Activated CD4-positive, alpha-beta T cell treated with anti-CD3 and anti-CD28 coated beads, Interleukin-2, amount 10 ng/mL, durations not matched to agents 24 days and 14 days (primary cell): ENCODE measurements at places on chromosomes 12 and 14. TPM values are rescaled to one million over a fixed set of nuclear protein-coding genes. Genes with fewer than 3 reads are reported as not detected.

AKAP3 gene
- 0.42 and 1.1 TPM in 2 replicates for total RNA-seq

EDDM3A gene
- not detected in 2 replicates for total RNA-seq

TAS2R14 gene
- 2.7 and 3.5 TPM in 2 replicates for total RNA-seq

APOF gene
- not detected in 2 replicates for total RNA-seq

NANOG gene
- total RNA-seq = not detected in 2 replicates

ZCRB1 gene
- total RNA-seq = 55.8 and 62.0 TPM in 2 replicates

ESRRB gene
- total RNA-seq = 0.05 and 0.09 TPM in 2 replicates

KRT77 gene
- not detected in 2 replicates for total RNA-seq

SPIC gene
- not detected in 2 replicates for total RNA-seq

MYO1A gene
- total RNA-seq = 1.7 TPM in 2 replicates

B4GALNT3 gene
- 6.6 TPM in 2 replicates for total RNA-seq

KCNK13 gene
- total RNA-seq = not detected in 2 replicates

ACOT4 gene
- 1.3 and 1.4 TPM in 2 replicates for total RNA-seq

CLEC4C gene
- total RNA-seq = not detected in 2 replicates
